Hepatic stellate cell (primary cell): ENCODE measurements at places on chromosomes 7 and 10.

GRCh38 chr10:33616956-33617355, 282.5 kb upstream of the NRP1 start:
- no peak for DNase-seq

DNA sequence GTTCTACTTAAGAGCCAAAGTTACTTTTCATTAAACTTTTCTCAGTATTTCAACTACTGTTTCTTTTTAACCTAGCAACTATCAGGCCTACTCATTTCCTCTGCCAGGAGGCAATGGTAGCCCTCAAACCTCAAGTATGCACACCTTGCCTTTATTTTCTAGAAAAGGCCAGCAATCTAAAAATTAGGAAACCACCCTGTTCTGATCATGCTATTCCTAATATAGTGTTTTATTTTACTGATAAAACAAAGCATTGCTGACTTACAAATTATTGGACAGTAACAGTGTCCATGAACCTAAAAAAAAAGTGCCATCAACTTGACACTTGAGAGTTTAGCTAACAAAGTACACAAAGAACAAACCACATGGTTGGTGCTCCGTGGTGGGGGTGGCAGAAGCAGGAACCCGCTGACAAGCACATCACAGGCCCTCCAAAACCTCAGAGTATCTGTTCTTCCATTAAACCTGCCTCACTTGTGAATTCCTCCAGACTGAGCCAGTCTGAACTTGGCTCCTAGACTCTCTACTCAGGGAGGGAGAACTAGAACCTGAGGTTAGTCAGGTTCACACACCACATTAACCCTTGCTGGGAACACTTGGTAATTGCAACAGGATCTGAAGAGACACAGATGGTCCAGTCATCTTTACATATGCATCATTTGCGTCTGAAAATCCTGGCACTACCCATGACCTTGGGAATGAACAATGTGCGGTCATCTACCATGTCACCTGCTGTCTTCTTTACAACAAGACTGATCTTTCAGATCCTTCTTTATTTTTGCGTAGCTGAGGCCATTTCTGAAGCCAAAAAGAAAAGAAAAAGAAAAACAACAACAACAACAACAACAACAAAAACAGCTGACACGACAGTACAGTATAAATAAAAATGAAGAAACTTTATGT, 31.9 kb downstream of the PIP4K2A start:
- DNase-seq = no peak

DNA sequence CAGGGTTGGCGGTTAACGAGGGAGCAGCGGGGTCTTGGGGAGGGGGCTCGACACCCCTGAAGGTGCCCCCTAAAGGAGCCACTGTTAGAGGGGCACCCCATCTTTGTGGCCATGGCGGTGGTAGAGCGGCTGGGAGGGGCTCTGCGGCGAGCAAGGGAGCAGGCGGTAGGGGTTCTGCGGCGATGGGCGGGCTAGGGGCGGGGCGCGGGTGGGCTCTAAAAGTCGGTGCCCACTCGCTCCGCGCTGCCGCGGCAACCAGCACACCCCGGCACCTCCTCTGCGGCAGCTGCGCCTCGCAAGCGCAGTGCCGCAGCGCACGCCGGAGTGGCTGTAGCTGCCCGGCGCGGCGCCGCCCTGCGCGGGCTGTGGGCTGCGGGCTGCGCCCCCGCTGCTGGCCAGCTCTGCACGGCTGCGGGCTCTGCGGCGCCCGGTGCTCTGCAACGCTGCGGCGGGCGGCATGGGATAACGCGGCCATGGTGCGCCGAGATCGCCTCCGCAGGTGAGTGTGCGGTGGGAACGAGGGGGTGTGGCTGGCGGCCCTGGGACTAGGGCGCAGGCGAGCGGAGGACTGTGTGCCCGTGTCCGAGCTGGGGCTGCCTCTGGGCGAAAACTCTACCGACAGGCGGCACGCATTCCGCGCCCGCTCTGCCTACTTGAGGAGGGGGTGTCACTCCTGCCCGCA, at the start of gene MEST:
MEST (plus strand) TSS at position 245 of the 682 bp plus-strand sequence; CDS start at position 474, 229 bp downstream.
- DNase-seq = no peak

GRCh38 chr7:29045258-29046086, 87.3 kb upstream of the TRIL start:
- no peak for DNase-seq

DNA sequence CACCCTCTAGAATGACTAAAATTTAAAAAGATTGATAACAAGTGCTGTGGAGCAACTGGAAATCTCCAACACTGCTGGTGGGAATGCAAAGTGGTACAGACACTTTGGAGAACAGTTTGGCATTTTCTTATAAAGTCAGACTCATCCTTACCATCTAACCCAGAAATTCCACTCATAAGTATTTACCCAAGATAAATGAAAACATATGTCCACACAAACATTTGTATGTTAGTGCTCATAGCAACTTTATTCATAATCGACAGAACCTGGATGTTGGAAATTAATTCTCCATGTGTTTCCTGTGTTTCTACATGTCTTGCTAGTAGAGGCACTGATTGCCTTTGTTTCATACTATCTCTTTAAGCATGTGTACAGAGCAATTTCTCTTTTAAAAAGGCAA, 282.4 kb downstream of the AHR start:
- no peak for DNase-seq

- no peak for DNase-seq
These were observed 22.9 kb downstream of the TMEM273 start for GRCh38 chr10:49165259-49165658.

- peak; percentile 47 for DNase-seq
These were observed 55.0 kb downstream of the PRTFDC1 start for GRCh38 chr10:24897326-24897926.

DNA sequence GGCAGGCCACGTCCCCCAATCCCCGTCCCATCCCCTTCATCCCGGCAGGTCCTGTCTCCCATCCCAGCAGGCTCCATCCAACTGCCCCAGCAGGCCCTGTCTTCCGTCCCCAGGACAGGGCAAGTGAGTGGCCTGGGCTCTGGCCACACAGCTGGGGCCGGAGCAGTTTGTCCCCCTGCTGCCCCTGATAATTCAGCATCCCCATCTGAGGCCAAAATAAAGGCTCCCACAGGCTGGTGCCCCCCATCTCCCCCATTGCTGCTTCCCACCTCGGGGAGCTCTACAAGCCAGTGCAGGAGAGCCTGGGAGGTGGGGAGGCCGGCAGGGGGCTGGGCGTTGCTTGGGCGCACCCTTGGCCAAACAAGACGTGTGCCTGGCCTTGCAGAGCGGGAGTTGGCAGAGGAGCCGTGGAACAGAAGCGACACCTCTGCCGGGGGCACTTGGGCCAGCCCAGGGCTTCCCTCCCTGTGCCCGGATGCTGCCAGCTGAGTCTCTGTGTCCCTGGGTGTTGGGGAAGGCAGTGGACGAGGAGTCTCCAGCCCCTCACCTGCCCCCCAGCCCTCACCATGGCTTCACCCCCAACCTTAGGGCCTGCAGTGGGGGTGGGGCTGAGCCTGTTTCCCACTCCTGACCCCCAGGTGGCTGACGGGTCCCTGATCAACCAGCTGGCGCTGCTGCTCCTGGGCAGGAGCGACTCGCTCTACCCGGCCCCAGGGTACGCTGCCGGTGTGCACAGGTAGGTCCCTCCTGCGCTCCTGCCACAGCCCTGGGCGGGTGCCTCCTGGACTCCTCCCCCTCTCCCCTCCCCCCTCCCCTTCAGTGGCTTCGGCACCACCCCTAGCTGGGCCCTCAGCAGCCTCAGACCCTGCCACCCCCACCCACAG, 14.0 kb downstream of the AP5Z1 start:
- DNase-seq = no peak

DNA sequence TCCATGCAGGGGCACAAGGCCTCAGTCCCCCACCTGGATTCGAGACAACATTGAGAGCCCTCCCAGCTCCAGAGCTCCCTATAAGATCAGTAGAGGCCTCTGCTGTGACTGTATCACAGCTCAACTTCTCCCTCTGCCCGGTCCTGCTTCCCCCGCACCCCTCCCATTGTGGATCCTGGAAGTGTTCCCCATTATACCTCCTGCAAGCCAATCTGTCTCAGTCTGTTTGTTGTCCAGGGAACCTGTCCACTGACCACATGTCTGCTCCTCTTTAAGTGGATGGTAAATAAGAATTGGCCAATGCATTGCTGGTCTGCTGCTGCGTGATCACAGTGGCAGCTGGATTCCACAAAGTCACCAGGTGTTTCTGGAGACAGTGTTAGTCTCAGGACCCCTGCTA, 259.7 kb upstream of the HABP2 start:
- DNase-seq = no peak

DNA sequence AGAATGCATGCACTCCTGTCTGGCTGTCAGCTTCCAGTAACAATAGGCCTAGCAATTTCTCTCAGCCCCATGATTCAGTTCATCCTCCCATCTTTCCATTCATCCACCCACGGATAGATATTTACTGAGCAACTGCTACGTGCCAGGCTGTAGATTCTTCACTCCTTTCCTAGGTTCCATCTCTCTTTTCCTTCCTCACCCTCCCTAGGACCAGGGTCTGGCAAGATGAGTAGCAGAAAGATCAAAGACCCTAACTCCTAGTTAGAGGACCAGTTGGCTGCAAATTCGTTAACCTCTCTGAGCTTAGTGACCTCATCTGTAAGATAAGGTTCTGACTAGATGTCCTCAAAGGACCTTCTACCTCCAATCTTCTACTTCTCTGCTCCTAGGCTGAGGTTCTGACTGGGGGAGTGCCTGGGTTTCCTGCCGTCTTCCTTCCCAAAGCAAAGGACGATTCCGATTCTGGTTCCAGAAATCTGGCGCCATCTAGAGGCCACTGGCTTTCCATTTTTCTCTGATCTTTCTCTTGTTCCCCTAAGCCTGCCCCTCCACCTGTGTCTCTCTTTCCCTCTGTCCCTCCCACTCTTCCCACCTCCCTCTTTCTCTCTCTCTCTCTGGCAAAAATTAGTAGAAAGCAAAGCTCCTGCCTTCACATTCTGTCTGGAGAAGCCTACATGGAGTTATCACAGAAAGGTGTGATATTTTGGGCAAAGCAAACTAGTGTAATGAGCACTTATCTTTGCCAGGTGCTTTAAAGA, 26.2 kb downstream of the TBATA start:
- peak; percentile 79 for DNase-seq

DNA sequence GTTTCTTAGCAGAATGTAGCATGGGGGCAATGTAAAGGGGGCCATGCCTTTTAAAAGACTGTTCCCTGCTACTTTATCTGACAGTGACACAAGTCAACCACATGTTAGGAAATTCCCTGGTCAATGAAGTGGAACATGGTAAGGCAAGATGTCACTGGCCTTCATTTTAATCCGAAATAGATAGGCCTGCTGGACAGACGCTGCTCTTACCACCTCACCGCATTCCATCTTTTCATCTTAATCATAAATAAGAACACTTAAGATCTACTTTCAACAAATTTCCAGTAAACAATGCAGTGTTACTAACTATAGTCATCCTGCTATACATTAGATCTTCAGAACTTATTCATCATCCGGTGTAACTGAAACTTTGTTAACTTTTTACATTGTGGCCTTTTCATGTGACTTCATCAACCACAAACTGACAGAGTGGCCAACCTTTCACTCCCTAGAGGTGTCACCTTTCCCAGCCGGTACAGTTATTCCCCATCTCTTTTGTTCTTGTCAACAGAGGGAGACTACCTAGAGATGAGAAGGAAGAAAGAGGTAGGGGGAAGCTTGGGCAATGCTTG, 15.6 kb downstream of the ASB4 start:
- DNase-seq = no peak

DNA sequence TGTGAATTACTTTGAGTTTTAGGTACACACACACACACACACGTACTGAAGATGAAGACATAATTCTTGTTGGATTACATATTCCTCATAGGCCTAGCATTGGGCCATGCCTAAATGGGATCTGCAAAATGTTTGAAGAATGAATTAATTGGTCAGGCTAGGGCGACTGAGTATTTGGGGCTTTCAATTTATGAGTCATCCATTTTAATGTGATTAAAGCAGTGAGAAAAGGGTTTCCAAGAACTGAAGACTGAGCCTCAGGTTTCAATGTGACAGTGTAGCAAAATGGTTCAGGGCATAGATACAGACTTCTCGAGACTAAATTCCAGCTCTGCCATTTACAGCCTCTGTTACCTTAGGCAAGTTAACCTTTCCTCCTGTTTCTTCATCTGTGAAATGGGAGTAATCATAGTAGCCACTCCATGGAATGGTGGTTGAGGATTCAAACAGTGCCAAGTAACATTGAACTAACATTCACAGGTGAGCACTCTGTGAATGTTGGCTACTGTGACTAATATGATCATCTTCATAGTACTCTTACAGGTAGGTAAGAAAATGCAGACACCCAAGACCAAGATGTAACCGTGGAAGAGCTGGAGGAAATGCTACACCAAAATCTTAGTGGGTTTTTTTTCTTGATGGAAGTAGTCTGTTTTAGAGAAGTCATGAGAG, 7.6 kb downstream of the BPGM start:
- DNase-seq = no peak
